ENCODE measurements at places on chromosomes 16 and 17. TPM values are rescaled to one million over a fixed set of nuclear protein-coding genes. Genes with fewer than 3 reads are reported as not detected.

Gene KRT24
- total RNA-seq = not detected

Gene PIK3R6
- total RNA-seq = 9.8 TPM

Gene SMTNL2
- not detected for total RNA-seq

Gene MYO15B
- total RNA-seq = 33.9 TPM

Gene INCA1
- 0.53 TPM for total RNA-seq

Gene CLN3
- 26.5 TPM for total RNA-seq

Gene SLC13A2
- total RNA-seq = not detected

Gene OGFOD1
- 78.0 TPM for total RNA-seq

Gene RGS11
- total RNA-seq = 0.46 TPM

Gene TBC1D26
- 0.23 TPM for total RNA-seq

Gene NDUFAF8
- total RNA-seq = 57.7 TPM

Gene FMNL1
- 469 TPM for total RNA-seq

Gene HIC1
- 42.6 TPM for total RNA-seq

Gene KRT20
- total RNA-seq = not detected

Gene ASPHD1
- total RNA-seq = 2.2 TPM

Gene OTOP3
- total RNA-seq = not detected

Gene PDE6G
- 11.1 TPM for total RNA-seq

Gene CLEC18A
- total RNA-seq = 0.43 TPM

Gene C1QTNF8
- not detected for total RNA-seq

Gene TBC1D3G
- not detected for total RNA-seq

Gene APPBP2
- 23.2 TPM for total RNA-seq

Gene TBC1D3I
- total RNA-seq = 1.2 TPM

Gene EVPL
- not detected for total RNA-seq

Gene NLRP1
- 26.3 TPM for total RNA-seq

Gene ZSCAN10
- total RNA-seq = not detected

Gene FAHD1
- total RNA-seq = 20.8 TPM
